ENCODE measurements at places on chromosomes 4 and X.

DNA sequence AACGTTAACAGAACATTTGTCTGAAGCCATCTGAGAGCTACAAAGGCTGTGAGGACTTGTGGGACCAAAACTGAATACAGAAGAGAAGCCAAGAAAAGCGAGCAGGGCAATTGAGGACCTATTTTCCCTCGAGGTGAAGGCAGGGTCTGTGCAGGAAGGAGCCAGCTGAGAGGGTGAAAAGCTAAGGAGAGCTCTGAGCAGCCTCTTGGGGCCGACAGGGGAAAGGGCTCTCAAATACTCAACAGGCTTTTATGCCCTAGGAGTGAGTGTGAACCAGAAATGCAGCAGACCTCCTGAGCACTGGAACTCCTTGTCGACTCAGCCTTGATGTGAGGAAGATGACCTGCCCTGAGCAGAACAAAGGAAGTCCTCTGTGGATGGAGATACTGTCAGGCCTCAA, 54.2 kb downstream of the C4orf50 start:
- no peak for DNase-seq

DNA sequence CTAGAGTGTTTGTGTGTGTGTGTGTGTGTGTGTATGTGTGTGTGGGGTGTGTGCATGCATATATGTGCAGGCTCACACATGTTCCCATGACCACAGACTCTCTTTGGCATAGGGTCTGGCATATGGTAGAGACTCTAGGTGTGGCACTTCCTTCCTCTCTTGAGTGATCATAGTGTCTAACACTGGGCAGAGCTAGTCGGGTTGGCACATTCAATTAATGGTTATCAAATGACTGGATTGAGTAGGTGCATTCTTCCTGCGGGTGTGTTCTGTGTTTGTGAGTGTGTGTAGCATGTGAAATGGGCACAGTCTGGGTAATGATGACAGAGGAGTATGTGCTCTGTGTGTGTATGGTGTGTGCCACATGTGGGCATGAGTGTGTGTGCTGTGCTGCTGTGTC, 106.5 kb downstream of the EFNB1 start:
- no peak for DNase-seq

DNA sequence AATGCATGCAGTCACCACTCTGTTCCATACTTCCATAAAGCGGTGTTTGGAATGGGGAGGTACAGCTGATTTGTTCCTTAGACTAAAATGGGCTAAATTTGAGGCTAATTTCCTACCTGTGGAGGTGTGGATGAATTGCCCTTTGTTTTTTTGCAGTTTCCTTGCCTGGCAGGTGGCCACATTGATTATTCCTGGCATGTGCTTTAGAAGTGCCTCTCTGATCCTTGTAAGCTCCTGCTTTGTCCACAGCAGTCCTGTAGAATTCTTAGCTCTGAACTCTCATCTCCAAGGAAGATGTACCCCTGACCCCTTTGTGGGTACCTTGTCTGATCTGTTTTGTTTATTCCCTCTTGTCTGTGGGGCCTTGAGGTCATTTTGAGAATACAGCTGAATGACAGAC, 136.8 kb downstream of the ADGRL3 start:
- DNase-seq = no peak

DNA sequence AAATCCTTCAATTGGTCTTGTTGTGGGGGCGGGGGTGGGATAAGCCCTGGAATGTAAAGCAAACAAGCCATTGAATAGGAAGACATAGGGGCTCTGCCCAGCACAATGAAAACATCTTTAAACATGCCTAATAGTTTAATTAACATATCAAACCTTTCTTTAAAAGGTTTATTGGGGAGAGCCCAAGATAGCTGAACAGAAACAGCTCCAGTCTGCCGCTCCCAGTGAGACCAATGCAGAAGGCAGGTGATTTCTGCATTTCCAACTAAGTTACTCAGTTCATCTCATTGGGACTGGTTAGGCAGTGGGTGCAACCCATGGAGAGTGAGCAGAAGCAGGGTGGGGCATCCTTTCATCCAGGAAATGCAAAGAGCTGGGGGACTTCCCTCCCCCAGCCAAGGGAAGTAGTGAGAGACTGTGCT, 327.2 kb upstream of the CNKSR2 start:
- no peak for DNase-seq

- no peak for DNase-seq
These were observed 459 bp downstream of the RBMX2 start for GRCh38 chrX:130402208-130402684.

DNA sequence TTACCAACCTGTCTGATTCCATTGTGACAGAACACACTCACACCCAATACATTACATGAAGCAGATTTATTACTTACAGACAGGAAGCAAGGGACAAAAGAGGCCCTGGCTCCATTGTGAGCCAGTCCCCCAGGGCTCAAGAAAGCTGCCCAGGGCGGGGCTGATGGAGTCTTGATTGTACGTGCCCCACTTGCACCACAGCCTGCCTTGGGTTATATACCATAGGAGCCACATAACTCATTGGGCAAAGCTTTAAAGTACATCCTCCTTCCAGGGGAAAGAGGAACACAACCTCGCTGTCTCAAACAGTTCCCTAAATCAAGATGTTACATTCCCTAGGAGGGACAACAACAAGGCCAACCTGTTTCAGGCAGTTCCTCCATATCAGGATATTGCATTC, 3.4 kb upstream of the ZRSR2 start:
- peak; percentile 48 for DNase-seq

- no peak for DNase-seq
These were observed 176.5 kb upstream of the NRK start for GRCh38 chrX:105645667-105646357.

- DNase-seq = no peak
These were observed 55.1 kb downstream of the PPP3CA start for GRCh38 chr4:101292214-101292613.

DNA sequence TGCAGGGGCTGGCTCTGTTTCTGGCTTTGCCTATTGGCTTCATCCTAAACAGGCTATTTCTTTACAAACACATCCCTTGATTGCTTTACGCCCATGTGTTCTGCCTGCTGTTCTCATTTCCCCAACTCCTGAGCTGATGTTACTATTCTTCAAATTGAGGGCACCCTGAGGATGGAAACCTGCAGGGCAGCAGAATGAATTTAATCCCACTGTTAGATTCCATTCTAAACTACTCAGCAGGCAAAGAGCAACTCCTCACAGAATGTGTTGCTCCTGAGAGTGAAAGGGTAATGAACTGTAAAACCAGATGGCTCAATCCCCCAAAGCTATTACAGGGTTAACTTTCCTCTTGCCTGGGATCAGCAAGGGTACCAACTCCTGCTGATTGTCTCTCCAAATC, 75.7 kb downstream of the ANKRD50 start:
- no peak for DNase-seq

GRCh38 chrX:74449322-74449936, 28.1 kb downstream of the SLC16A2 start:
- DNase-seq = peak; percentile 6

GRCh38 chrX:47574076-47574546, 8.1 kb upstream of the TIMP1 start:
- DNase-seq = no peak

DNA sequence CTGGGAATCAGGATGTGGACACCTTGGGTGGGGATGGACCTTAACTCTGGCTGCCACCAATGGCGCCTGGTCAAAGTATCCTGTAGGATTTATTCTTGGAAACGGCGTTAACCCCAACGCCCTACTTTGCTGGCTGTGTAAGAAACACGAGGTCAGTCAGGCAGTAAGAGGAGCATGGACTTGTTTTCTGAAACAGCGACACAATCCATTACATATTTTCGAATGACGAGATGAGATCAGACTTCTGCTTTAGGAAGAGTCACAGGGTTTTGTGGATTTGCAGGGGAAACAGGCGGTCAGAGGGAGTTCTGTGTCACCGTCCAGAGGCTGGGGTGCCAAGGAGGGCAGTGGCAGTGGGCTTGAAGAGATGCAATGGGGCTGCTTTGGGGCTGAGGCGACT, 92.2 kb downstream of the TBL1X start:
- DNase-seq = no peak

DNA sequence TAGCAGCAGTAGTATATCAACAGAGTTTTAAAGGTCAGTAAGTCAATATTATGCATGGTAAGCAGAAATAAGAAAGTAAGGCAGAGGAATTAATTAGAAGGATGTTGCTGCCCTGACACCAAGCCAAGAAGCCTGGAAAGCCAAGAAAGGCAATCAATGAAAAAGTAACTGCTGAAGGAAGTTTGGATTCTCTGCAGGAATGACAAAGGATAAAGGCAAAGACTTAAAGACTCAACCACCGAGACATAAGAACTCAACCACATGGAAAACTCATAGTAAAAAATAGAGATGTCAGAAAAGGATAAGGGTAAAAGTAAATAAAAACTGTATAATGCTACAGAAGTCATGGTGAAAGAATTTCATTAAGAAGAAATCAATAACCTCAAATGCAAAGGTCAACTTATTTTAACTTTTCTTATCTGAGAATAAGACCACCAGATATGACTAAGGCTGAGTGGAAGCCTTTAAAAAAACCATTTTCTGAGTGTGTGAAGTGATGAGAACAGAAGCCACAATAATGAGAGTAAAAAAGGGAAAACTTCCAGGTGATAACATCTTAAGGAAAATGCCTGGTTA, 55.2 kb downstream of the NEK1 start:
- no peak for DNase-seq

DNA sequence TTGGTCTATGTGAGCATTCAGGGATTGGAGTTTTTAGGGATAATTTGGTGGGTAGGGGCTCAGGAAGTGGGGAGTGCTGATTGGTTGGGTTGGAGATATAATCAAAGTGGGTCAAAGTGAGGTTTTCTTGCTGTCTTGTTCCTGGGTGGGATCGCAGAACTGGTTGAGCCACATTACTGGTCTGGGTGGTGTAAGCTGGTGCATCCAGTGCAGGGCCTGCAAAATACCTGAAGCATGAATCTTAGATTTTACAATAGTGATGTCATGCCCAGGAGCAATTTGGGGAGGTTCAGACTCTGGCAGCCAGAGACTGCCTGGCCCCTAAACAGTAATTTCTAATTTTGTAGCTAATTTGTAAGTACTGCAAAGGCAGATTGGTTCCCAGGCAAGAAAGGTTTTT, 665.6 kb upstream of the PRKX start:
- no peak for DNase-seq
